Placental pericyte (primary cell): ENCODE measurements at places on chromosomes 7 and 10. TPM values are rescaled to one million over a fixed set of nuclear protein-coding genes. Genes with fewer than 3 reads are reported as not detected.

KNDC1 gene
- under 0.01 and 0.66 TPM in 2 replicates for total RNA-seq

FGFBP3 gene
- total RNA-seq, result 0.29 and 0.66 TPM in 2 replicates

SEC31B gene
- total RNA-seq, result 2.9 and 4.2 TPM in 2 replicates

HDAC9 gene
- total RNA-seq, result 10.3 and 15.2 TPM in 2 replicates

MUC12 gene
- total RNA-seq, result 0.43 TPM in 1 of 2 replicates, not detected in the other

PRSS37 gene
- not detected in 2 replicates for total RNA-seq

CTBP2 gene
- total RNA-seq, result 97.5 and 148 TPM in 2 replicates

RET gene
- 0.22 and 0.43 TPM in 2 replicates for total RNA-seq

GPR141 gene
- 0.29 TPM in 1 of 2 replicates, not detected in the other for total RNA-seq

TSPAN33 gene
- total RNA-seq, result 0.14 and 0.66 TPM in 2 replicates

MKI67 gene
- 1.3 and 42.9 TPM in 2 replicates for total RNA-seq
